Left renal pelvis (tissue), 4 donors: ENCODE measurements at places on chromosomes 7 and 10. TPM values are rescaled to one million over a fixed set of nuclear protein-coding genes. Genes with fewer than 3 reads are reported as not detected.

The SBDS gene
- 73.8 TPM for polyA plus RNA-seq

- no peak for DNase-seq
Observed at GRCh38 chr7:157757211-157757610, 420.4 kb downstream of the DNAJB6 start.

DNA sequence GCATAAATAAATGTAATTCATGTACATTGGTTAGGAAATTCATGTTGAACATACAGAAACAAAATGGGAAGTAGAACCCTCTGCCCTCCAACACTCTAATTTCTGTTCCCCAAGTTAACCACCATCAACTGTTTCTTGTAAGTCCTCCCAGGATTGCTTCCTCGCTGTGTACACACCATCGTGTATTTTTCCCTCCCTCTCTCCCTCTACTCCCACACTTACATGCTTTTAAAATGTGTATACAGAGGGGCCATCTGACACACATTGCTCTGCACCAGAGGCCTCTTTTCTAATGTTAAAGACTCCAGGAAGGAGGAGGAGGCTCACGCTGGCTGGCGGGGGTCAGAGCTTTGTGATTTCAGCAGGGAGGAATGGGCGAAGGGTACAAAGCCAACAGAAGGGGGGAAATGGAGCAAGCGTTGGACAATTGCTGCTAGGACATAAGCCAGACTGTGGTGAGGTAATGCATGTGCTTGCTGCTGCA, 1.9 kb upstream of the EPHA1 start:
- DNase-seq = no peak

DNA sequence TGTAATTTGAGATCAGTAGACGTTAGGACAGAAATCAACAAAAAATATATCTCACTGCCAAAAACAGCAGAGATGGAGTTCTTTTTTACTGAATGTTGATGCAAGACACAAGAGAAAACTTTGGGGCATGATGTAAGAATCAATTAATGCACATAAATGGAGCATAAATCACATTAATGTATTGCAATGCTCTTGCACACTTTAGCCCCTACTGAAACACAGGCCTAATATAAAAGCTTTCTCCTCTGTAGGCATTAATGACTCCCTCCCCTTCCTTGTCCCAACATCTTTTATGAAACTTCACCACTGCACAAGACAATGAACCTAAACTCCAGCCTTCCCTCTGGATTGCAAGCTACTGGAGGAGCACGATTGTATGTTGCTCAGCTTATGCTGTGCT, 58.8 kb downstream of the CACNA2D1 start:
- DNase-seq = no peak
